ENCODE measurements at places on chromosomes 11 and 22.

- no peak for DNase-seq
Observed at GRCh38 chr22:29606320-29606719, 2.9 kb downstream of the NF2 start.

DNA sequence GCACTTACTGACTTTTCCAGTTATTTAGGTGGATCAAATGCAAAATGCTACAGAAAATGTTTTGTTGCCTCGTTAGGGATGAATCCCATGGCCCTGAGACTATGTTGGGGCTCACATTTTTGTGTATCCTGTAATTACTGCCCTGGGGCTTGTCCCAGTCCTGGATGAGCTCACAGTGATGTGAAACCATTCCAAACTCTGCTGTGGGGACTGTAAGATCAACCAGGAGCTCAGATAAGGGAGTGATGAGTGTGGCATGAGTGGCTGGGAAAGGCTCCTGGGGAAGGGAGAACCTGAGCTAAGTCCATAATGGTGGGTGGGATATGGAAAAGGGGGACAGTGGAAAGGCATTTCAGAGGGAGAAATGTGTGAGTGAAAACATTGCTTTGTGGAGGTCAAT, 54.0 kb downstream of the SLC5A1 start:
- DNase-seq: no peak

DNA sequence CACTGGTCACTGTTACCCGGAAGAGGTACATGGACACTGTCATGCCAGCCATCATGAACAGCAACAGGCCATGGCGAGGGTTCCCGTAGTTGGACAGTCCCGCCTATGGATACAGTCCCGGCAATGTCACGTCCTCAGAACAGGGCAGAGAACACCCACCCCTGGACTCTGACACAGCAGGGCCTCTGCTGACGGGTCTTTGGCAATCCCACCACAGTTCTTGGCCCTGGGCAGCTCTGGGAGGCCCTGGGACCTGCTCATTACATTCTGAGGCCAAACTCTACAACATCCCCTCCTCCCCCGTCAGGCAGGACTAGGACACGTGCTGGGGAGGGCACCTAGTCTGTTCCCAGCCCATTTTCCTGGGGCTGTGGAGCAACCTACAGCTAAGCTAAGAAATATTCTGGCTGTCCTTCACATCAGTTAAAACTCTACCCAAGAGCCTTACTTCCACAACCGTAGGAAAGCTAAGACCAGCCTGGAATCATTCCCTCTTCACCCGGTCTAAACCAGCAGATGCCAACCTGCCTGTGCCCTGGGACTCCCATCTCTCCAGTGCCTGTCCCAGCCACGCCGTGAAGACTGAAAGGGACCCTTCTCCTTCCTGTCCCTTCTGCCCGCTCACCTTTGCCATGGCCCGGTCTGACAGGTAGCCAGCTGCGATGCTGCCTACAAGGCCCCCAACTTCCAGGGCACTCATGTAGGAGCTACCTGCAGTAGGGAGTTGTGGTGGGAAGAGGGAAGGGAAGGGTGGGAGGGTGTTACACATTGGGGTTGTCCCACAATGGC, 4.5 kb downstream of the SLC37A4 start:
- DNase-seq: no peak

GRCh38 chr11:31620434-31620833, 110.9 kb downstream of the ELP4 start:
- no peak for DNase-seq

- no peak for DNase-seq
Observed at GRCh38 chr11:8256271-8257002, 7.2 kb downstream of the LMO1 start.

GRCh38 chr11:67400942-67401494, 640 bp downstream of the PPP1CA start:
- DNase-seq: no peak
